ENCODE measurements at places on chromosomes 7 and 10.

GRCh38 chr10:98030093-98030821 is at the start of gene CRTAC1:
CRTAC1 (minus strand) TSS chr10:98030621; CDS start chr10:98030472, 149 bp downstream.
- DNase-seq, result no peak

DNA sequence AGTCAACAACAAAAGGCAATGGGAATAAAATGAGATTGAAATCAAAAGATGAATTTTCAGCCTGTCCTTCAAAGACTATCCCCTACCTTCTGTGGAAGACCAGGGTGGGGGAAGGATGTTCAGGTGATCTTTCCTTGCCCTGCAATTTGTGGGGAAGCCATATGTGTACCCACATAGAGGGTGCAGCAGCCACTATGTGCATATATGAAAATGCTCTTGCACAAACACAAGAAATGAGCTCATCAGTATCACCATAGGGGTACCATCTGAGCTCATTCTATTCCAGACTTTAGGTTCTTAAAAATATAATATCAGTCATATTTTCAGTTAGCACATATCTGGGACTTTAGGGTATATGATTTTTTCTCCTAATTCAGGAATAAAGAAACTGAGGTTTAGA is 17.7 kb downstream of the GIMAP5 start:
- DNase-seq, result no peak

GRCh38 chr7:11557627-11558026 is 274.4 kb downstream of the THSD7A start:
- no peak for DNase-seq

DNA sequence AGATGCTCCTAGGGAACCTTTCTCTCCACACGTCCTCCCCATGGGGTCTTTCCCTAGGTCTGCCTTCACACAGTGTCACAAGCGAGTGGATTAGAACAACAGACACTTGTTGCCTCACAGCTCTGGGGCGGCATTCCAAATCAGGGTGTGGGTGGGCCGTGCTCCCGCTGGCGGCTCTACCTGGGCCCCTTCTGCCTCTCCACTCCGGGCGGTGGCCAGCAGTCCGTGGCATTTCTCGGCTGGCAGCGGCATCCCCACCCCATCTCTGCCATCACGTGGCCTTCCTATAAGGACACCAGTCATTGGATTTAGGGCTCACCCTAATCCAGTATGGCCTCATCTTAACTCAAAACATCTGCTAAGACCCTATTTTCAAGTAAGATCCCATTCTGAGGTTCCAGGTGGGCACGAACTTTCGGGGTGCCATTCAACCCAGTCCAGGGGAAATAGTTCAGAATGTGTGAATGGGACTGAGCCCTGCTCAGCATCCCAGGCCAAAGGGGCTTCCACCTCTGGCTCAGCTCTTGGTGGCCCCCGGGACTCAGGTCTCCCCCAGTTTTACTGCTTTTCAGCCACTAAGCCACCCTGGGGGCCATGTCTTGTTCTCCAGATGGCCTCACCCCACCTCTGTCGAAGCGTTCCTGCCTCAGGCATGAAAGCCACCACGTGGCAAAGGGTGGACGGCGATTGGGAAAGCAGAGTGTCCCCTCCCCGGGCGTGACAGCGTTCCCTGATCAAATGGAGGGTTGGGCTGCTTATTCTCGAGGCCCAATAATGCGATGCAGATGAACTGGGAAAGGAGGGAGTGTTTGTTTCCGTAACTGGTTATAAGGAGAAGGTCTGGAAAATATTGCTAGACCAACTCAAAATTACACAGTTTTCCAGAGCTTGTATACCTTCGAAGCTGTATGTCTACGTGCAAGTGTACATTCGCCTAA is 350.0 kb downstream of the GLRX3 start:
- DNase-seq, result no peak

- DNase-seq, result no peak
These were observed 97.7 kb downstream of the DNMBP start for GRCh38 chr10:99912041-99912440.

DNA sequence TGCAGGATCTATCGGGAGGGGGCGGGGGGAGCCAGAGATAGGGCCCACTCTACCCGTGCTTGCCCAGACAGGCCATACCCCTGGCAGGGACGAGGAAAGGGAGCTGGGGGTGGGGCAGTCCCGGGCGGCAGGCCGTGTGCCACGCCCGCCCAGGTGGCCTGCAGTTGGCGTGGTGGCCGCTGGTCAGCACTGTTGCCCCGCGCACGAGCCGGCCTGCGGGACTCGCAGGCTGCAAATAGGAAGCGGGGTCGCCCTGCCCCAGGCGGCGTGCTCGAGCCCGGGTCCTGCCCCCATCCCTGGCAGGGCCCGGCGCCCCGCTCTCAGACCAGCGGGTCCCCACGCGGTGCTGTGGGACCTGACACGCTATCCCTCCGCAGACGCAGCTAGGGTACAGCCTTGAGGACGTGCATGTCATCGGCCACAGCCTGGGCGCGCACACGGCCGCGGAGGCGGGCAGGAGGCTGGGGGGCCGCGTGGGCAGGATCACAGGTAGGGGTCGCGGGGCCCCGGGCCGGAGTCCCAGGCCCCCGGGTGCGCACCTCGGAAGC is 6.7 kb downstream of the PNLIPRP2 start:
- DNase-seq, result no peak

DNA sequence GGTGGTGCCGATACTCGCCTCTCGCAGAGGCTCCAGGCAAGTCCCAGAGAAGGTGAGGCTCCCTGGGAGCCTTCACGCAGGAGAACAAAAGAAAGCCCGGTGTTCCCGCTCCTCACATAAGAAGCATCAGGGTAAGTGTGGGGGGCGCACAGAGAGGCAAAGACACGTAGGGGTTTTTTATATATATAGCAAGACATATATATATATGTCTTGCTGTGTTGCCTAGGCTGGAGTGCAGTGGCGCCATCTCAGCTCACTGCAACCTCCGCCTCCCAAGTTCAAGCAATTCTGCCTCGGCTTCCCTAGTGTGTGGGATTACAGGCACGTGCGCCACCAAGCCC is 61.3 kb downstream of the PDIA4 start:
- DNase-seq, result no peak
